ENCODE measurements at places on chromosomes 1 and 21. TPM values are rescaled to one million over a fixed set of nuclear protein-coding genes. Genes with fewer than 3 reads are reported as not detected.
A peak's percentile ranks its signal among the peaks of the same experiment; 100 is the strongest.

The S100B gene
- polyA plus RNA-seq = not detected

The ANXA9 gene
- polyA plus RNA-seq = 8.8 TPM

DNA sequence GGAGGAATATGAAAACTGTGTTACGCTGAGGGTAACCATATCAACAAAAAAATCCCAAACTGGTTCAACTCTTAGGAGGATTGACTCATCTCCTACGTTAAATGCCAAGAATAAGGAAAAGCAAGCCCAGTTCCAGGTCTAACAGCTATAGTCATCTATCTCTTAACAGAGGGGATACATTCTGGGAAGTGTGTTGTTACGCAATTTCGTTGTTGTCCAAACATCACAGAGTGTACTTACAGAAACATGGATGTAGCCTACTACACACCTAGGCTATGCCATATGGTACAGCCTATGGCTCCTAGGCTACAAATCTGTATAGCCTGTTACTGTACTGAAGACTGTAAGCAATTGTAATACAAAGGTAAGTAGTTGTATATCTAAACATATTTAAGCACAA, 23.2 kb upstream of the LRRC52 start:
- DNase-seq = no peak

GRCh38 chr21:43634618-43635017, 24.7 kb downstream of the HSF2BP start:
- DNase-seq = no peak

DNA sequence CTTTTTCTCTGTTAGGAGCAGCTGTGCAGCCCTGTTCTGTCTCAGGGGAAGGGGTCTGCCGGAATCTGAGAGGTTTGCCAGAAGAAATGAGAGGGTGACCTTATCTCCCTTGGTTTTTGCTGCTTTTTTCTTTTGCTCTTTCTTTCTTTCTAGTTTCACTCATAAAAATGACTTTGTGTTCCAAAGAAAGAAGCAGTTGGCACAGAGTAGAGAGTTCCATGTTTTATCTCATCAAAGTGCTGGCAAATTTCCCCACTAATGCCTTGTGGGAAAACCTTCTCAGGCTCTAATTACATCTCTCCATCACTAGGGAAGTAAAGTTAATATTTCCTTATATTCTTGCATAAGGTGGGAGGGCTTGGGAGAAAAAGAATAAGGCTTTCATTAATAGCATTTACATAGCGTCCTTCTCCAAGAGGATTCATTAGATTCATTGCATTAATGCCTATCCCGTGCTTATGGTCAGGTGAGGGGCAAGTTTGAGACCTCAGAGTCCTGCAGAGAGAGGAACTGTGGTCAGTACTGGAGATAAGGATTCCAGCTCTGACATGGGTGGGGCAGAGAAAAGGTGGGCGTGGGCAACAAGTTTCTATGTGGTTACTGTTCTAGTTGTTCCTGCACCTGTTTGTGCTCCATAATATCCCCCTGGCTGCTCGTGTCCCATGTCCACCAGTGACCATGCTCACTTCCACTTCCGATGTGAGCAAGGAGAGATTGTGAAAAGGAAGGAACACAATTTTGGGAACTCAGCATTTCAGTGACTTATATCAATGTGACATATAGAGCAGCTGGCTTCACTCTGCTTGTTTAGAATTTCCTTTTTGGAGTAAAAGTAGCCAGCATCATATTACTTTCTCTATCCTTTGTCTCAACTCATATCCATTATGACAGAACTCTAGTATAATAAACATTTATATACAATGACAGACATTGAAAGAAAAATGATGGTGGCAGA, 79.5 kb downstream of the DISC1 start:
- DNase-seq = no peak

DNA sequence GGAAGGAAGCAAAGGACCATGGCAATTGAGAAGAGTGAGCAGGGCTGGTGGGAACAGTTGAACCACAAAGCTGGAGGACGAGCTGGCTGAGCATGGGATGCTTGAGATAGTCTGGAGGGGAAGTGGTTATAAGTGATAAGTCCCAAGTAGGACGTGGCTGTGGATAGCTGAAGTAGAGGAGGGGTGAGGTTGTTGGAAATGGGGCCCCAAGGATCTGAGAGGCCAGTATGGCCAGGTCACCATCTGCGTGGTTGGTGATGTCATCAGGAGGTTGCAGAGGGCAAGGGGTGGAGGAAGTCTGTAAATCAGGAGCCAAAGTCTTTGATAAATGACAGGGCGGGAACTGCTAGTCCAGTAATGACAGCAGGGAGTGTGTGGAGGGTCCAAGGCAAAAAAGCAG, 11.0 kb upstream of the REN start:
- DNase-seq = no peak

GRCh38 chr1:48767975-48768510, 8.6 kb downstream of the BEND5 start:
- no peak for DNase-seq

DNA sequence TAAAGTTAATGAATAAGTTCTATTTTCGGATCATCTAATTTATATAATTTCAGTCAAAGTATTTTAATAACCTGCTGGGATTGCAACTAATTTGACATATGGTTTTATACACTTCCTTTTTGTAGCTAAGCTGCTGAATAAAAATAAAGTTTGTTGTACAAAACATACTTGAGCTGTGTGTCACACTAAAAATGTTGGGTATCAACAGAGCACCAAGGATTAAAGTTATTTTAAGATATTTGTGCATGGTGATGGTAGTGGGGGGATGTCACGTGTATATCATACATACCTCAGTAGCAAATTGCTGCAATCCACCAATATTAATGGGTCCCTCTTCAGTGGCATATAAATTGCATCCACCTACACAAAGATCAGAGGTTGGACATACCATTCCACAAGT, 199.6 kb downstream of the DPYD start:
- no peak for DNase-seq

GRCh38 chr21:44858291-44858690, 15.2 kb downstream of the PTTG1IP start:
- no peak for DNase-seq

- no peak for DNase-seq
These were observed 110.8 kb downstream of the TSEN15 start for GRCh38 chr1:184162281-184162680.

DNA sequence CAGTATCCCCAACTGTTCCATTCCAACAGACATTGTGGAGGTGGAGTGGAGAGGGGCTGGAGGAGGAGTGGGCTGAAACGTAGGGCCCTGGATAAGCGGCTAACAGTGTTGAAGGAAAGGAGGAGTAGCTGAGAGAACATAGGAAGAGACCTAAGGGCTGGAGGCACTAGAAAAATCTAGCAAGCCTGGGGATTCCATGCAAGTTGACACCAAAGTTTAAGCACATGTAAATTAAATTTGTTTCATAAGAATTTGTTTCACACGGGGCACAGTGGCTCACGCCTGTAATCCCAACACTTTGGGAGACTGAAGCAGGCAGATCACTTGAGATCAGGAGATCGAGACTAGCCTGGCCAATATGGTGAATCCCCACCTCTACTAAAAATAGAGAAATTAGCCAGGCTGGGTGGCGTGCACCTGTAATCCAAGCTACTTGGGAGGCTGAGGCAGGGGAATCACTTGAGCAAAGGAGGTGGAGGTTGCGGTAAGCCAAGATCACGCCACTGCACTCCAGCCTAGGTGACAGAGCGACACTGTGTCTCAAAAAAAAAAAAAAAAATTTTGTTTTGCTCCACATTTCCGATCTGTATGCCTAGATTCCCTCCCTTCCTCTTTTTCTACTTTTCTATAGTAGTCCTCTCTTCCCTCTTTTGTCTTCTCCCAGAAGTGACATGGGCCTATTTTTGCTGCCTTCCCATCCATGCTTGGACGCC, 530 bp upstream of the CD244 start:
- no peak for DNase-seq

DNA sequence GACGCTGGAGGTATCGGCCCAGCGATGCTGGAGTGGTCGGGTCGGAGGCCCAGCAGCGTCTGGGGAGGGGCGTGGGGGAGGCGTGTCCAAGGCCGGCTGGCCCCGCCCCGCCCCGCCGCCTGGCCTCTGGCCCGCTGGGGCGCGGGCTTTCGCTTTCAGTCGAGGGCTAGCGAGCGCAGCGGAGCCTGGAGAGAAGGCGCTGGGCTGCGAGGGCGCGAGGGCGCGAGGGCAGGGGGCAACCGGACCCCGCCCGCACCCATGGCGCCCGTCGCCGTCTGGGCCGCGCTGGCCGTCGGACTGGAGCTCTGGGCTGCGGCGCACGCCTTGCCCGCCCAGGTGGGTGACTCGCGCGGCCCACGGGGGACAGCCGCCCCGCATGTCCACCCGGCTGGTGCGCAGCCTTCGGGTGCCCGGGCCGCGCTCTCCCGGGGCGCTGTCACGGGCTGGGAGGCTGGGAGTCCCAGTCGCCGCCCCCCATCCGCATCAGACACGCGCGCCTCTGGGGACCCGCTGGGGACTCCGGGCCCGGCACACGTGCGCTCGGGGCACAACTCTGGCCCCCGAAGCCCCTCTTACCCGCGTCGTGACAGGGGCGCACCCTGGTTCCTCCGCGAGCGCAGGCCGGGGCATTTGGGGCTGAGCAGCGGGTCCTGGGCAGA, at the start of gene TNFRSF1B:
Gene TNFRSF1B, plus strand, starts transcription at position 158 of the 659 bp plus-strand sequence. Its CDS starts 101 bp downstream, at position 259.
- DNase-seq = peak; percentile 75

DNA sequence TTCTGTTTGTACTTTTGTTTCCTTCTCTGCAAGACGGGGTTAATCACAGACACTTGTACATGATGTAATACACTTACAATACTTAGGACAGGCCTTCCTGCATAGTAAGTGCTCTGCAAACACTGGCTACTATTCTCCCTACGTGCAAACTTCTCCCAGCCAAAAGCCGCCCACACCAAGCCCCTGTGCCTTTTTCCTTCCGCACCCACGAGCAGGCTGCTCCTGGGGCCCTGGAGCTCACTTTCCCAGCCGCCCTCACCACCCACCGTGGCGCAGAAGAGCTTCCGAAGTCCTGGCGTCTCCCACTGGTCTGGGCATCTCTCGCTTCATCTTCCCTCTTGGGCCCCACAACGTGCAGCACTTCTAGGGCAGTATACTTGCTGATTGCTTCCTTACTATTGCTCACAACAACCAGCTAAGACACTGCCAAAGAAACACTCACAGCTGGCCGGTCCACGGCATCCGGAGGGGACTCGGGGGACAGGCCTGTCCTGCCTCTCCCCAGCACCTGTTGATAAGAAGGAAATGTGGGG, 22.5 kb upstream of the GPR157 start:
- DNase-seq = no peak

DNA sequence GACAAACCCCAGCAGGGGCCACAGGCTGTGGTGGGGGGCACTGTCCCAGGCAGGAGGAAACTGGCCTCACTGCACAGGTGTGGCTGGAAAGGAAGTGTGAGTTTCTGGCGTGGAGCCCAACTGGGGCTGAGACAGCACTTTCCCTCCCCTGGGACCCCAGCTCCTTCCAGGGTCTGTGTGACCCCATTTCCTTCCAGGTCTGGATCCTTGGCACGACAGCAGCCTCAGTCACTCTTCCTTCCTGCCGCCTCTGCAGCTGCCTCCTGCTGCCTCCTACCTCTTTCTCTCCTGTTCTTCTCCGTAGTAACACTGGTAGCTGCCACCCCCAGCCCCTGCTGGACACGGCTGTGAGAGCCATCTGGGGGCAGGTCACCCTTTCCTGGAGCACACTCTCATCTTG, 88.0 kb downstream of the SIK1 start:
- DNase-seq = no peak

DNA sequence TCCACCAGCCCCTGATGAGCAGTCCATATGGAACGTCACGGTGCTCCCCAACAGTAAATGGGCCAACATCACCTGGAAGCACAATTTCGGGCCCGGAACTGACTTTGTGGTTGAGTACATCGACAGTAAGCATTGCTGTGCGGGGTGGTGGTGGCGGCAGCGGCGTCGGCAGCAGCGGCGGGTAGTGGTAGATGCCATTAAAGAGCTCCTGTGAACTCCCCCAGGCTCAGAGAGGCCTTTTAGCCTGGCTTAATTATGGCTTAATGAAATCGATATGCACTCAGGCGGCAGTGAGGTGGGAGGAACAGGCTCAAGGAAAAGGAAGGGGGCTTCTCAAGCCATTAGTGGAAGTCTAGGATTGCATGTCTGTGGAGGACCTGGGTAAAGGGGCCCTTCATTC, 41.9 kb upstream of the CNTN2 start:
- no peak for DNase-seq

GRCh38 chr1:226579781-226580323, 31.3 kb downstream of the STUM start:
- DNase-seq = no peak

DNA sequence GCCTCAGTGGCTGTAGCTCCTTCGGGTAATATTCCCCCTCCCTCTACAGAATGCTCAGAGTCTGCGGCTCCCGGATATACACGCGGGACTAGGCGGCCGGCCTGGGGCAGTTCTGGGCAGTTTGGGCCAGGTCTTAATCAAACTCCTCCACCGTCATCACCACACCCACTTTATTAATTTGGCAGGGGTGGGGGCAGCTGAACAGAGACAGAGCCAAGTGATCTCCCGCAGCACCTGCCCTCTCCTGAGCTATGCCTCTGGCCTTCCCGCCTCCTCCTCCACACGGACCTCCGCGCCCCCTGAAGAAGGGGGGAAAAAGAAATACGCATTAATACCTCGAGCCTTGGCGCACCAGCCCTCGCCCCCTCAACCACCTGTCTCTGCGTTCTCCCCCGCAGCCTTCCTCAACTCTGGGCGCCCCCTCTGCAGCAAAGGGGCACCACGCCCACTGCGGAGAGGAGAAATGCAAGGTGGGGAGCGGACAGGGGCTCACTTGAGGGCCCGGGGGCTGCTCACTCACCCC, 42.6 kb downstream of the CD34 start:
- peak; percentile 36 for DNase-seq

Measured in hepatocyte (in vitro differentiated cells).